NCI-H446 (cell line): ENCODE measurements at places on chromosomes 6 and 20.
A peak's percentile ranks its signal among the peaks of the same experiment; 100 is the strongest.

DNA sequence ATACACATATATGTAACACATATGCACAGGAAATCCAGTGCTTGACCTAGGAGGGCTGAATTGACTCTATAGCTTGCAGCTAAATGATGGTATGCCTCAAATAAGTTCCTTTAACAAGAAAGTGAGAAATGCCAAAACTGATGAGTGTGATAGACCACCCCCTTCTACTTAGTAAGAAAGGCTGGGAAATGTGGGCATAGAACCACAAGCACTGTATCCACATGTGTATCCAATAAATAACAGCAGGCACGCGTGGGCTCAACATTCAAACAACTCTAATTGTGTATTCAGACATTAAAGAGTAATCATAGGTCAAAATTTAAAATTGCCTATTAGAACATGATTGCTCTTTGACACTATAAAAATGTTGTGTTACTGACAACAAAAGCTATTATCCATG is 54.1 kb downstream of the FAM83B start:
- DNase-seq = no peak

DNA sequence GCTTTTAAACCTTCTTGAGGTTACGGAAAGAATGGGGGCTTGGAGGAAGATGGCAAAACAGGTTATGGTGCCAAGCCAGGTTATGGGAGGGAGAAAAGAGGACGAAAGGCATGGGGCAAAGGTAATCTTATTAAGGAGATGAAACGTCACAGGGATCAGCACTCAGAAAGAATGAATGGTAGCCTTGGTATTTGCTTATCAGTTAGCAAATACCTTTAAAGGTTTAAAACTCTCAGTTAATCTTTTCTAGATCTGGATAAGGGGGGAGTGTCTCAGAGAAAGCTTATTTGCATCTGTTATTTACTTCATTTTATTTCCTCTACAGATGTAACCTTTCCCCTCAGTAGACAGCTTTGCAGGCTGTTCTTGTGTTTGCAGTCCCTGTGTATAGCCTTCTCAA is 55.5 kb upstream of the EEF1E1 start:
- DNase-seq = no peak

GRCh38 chr20:2742431-2742830 is 49.9 kb downstream of the EBF4 start:
- no peak for DNase-seq

- DNase-seq = no peak
These were observed 63.2 kb downstream of the PYGB start for GRCh38 chr20:25310921-25311728.

DNA sequence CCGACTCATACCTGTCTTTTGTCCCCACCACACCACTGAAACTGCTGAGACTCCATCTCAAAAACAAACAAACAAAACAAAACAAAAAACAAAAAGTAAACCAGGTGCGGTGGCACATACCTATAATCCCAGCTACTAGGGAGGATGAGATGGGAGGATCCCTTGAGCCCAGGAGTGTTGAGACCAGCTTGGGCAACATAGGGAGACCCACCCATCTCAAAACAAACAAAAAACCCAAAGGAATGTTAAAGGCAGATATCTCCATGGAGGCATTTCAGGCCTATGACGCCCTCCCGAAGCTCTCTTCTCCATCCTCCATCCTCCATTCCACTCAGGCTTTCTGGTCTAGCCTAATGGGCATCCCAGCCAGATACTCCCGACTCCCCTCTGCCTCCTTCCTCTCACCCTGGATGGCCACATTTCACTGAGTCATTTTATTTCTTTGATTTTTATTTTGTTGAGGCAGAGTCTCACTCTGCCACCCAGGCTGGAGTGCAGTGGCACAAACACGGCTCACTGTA is 3.2 kb upstream of the SLC4A11 start:
- no peak for DNase-seq

DNA sequence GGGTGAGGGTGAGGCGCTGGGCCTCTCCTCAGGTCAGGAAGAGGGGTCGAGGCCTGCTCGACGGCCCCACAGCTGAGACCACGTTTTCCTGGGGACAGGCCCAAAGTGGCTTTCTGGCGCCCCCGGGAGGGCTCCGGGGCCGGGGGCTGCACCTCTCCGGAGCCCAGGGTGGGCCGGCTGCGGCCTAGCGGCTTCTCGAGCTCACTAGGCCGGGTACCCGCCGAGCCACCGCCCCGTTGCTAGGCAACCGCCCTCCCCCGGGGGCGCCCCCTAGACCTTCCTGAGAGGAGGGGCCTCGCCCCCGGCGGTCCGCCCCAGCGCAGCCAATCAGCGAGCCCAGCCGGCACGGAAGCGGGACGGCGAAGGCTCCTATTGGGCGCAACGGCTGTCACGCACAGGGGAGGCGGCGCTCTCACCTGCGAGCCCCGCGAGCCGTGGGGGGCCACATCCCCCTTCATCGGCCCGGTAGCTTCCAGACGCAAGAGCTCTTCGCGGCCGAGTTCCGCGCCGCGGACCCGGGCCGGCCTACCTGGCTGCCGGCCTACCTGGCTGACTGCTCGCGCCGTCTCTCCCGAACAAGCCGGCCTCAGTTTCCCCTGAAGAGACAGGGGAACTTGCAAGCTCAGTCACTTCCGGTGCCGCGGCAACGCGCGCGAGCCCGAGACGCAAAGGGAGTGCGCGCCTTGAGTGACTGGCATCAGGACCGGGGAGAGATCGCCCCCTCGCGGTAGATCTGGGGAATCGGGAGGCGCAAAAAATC is 831 bp upstream of the BCL2L1 start:
- peak; percentile 97 for DNase-seq

- DNase-seq = no peak
These were observed 317.8 kb downstream of the HAO1 start for GRCh38 chr20:7622399-7622961.

GRCh38 chr6:170125456-170126300 is 165.2 kb downstream of the DLL1 start:
- no peak for DNase-seq

DNA sequence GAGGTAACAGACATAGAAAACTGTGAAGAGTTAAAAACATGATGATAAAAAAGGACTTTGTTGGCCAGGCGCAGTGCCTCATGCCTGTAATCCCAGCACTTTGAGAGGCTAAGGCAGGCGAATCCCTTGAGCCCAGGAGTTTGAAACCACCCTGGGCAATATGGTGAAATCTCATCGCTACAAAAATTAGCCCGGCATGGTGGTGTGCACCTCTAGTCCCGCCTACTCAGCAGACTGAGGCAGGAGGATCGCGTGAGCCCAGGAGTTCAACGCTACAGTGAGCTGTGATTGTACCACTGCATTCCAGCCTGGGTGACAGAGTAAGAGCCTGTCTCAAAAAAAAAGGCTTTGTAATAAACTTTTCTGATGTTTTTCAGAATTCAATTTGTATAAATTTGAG is 60.1 kb downstream of the GFOD1 start:
- DNase-seq = no peak

- no peak for DNase-seq
These were observed 36.9 kb downstream of the ARHGAP18 start for GRCh38 chr6:129672881-129673631.

- DNase-seq = peak; percentile 42
These were observed 506 bp downstream of the RGS17 start for GRCh38 chr6:153130515-153131036.

DNA sequence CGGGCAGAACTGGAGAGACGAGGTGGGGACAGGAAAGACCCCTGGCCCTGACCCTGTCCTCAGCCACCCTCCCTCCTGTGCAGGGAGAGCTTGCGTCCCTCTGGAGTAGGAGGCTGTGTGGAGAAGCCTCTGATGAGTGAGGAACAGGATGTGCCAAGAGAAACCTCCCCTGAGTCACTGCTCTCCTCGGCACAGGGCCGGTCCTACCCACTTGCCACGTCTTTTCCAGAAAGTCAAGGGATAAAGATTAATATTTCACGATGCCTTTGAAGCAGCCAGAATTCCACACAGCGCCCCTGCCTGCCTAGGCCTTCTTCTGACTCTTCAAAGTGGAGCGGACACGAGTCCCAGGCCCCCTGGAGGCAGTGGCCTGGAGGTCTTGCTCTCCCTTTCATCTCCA is 34.9 kb upstream of the THBS2 start:
- DNase-seq = no peak

DNA sequence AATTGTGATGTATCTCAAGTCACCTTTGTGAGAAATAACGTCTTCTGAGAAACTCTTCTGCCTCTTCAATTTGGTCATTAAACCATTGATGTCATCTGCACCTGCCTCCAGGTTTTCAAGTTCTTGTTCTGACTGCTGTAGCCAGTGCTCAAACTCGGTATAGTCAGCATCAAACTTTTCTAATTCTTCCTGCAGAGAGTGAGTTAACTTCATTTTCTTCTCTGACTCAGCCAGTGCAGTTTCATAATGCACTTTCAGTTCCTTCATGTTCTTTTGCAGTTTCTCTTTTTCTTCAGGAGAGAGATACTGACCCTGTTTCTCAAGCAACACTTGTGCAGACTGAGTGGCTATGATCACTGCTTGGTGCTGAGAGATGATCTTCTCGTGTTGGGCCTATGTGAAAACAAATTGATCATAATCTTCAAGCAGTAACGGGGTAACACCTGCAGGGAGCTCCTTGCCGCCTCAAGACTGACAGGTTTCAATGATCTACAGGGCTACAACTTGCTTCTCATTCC is 48.8 kb downstream of the DST start:
- no peak for DNase-seq

- DNase-seq = no peak
These were observed 3.3 kb downstream of the VEGFA start for GRCh38 chr6:43773050-43773979.

DNA sequence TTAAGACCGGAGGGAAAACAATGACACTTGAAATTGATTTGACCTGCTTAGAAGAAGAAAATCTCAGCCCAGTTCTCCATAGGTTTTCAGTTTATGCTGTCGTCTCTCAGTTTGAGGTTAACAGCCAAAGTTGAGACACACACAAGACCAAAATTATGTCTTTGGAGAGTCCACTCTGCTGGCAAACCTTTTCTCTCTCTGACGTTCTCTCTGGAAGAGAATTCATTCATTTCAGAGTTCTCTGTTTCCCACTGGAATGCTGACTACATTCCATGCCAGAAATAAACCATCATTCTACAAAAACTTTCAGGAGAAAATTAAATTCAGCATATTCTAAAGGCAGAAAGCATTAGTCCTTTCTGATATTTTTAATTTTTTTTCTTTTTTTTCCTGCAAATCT is 155.2 kb downstream of the TFAP2A start:
- no peak for DNase-seq

GRCh38 chr20:9482180-9482579 is 32.2 kb upstream of the LAMP5 start:
- DNase-seq = no peak

DNA sequence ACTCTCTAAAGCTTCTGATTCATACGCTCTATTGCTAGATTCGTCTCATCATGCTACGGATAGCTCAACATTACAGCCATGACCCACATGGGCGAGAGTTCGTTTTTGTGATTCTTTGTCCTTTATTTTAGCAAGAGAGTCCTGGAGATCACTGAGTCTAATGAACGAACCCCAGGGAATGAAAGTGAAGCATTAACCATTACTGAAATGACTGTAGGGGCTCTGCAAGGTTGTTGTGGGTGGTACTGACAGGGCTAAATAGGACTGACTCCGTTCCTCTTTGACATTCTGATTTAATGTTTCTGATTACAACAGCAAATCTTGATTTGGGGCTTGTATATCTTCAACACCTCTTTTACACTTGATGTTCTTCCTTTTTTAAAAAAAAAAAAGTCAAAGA is 13.7 kb upstream of the RTF2 start:
- DNase-seq = no peak

DNA sequence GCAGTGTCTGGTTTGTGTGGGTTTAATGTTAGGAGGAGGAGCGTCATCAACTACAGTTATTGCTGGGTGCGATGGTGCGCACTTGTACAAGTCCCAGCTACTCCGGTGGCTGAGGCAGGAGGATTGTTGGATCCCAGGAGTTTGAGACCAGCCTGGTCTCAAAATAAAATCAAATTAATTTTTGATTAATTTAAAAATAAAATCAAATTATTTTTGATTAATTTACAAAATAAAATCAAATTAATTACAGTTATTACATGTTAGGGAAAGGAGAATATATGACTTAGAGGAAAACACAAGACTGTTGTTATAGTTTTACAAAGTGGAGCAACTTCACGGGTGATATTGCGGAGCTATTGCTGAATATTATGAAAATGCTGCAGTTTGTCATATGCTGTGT is 34.7 kb upstream of the ADGRF5 start:
- no peak for DNase-seq

DNA sequence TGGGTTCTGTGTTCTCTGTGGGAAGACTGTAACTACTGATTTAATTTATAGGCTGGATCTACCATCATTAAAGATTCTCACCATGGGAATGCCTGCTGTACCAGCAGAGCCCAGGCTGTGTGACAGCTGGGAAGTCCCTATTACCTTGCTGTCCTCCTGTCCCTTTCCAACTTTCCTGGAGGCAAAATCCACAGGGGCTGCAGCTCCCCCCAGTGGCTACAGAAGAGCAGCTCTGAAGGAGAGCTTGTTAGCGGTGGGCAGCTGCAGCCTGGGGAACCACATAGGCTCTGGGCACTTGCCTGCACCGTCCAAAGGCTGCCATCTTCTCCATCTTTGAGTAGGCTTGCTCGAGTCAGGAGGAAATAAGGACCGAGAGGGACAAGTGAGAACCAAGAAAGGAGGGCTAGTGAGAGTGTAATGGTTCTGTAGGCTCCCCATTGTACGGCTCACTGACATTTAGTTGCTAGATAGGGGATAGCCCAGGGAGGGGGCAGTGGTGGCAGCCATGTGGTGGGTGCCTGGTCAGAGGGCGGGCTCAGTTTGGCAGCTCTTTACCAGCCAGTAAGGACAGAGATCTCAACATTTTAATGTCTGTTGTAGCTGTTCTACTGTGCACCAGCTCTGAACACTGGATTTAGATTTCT is 155.1 kb upstream of the MLIP start:
- peak; percentile 87 for DNase-seq

GRCh38 chr6:18352842-18353241 is 34.3 kb upstream of the RNF144B start:
- no peak for DNase-seq

DNA sequence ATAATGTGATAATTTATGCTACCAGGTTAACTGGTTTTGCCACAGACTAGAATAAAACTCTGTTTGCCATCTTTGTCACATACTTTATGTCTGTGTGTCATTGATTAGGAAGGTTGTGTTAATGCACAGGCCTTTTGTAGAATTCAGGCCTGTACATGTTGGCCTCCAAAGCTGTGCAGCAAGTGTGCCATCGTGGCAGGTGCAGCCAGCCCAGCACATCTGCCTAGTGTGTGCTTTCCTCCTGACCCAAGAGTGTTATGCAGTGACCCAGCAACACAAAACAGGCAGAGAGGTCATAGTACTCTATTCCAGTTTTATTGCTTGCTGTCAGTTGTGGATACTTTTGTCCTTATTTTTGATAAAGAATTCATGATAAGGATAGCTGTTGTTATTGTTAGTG is 3.7 kb downstream of the MAP3K4 start:
- DNase-seq = no peak
